Pancreas (tissue), 10 donors: ENCODE measurements at places on chromosomes 3 and 15. TPM values are rescaled to one million over a fixed set of nuclear protein-coding genes. Genes with fewer than 3 reads are reported as not detected.

Gene PRTG
- 0.35 TPM for total RNA-seq

Gene MNS1
- total RNA-seq = 1.8 TPM

GRCh38 chr3:23479026-23479425 is 275.9 kb downstream of the UBE2E2 start:
- DNase-seq = no peak

DNA sequence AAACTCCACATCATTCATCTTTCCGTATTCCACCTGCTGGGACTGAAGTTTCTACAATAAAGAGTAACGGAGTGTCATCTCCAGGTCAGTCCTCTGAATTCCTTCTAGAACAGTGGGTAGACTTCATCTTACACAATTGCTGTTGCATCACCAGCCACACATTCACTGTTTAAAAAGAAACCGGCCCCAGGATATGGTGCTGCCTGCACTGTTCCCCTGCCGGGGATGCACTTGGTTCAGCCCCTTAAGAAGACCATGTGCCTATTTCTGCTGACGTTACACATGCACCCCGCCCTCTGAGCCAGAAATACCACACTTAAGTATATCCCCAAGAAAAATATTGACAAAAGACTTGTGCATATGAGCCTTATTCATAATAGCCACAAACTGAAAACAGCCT is 233.4 kb downstream of the FEZF2 start:
- DNase-seq = no peak

GRCh38 chr3:54827776-54828175 is 100.1 kb downstream of the LRTM1 start:
- no peak for DNase-seq

Gene SCG5
- total RNA-seq = 110 TPM

Gene SLC9C1
- total RNA-seq = not detected

DNA sequence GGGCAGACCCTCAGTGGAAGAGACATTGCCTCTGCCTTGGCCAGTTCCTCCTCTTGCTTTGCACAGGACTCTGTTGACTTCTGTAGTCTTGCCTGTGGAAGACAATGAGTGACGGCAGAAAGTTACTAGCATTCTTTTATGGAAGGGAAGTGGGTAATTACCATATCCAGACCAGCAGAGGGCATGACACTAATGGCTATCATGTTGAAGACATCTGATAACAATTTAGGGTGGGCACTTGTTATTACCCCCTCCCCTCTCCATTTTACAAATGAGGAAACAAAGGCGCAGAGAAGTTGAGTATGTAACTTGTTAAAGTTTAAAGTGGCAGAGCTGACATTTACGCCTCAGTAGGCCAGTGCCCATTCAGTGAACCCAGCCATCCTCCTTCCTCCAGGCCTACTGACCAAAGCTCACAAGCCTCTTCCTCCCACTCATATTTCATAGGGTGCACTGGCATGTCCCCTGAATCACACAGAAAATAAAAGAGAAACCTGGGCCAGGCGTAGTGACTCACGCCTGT is 48.2 kb upstream of the FMN1 start:
- no peak for DNase-seq
